Dorsolateral prefrontal cortex (tissue), 122 donors: ENCODE measurements at places on chromosomes 12 and 14.

GRCh38 chr12:8860165-8860961, 37.9 kb downstream of the A2ML1 start:
- no peak for DNase-seq

- no peak for DNase-seq
Observed at GRCh38 chr12:105538880-105539279, 208.4 kb downstream of the C12orf75 start.

- no peak for DNase-seq
Observed at GRCh38 chr12:114868995-114869834, 185.2 kb upstream of the TBX3 start.

GRCh38 chr12:52019113-52019770, 12.5 kb downstream of the TAMALIN start:
- DNase-seq: peak; percentile 77

DNA sequence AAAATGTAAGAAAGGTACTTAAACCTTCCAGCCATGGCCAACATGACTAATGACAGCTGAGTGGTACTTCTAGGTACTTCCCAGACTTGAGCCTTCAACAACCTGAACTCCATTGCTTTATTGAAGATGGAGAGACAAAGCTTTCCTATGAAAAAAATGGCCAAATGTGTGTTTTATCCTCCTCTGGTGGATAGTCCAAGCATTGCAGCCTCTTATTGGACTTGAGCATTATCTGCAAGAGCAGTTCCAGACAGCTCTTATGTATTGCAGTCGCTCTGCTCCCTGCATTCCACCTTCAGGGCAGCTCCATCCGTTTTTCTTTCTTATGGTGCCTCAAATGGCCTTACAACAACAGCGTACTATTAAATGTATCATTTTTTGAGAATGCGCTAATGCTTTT, 588.2 kb downstream of the NRXN3 start:
- DNase-seq: no peak

GRCh38 chr14:106694638-106695393, 1168.4 kb downstream of the TMEM121 start:
- no peak for DNase-seq

DNA sequence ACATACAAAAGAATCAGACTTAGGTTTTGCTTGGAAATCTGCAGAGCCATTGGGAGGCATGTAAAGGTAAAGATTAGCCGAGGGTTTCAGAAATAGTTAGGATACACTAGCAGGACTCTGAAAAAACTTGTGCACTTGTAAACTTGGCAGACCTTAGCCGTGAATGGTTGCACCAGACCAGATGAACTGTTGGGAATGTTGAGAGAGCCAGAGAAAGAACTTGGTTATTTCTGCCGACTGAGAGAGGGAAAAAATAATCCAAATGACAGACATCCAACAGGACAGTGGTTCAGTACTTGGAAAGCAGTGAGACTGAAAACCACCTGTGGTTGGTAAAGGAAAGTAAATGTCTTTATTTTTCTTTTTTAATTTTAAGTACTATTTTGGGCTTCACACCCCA, 222.5 kb upstream of the DDHD1 start:
- no peak for DNase-seq

DNA sequence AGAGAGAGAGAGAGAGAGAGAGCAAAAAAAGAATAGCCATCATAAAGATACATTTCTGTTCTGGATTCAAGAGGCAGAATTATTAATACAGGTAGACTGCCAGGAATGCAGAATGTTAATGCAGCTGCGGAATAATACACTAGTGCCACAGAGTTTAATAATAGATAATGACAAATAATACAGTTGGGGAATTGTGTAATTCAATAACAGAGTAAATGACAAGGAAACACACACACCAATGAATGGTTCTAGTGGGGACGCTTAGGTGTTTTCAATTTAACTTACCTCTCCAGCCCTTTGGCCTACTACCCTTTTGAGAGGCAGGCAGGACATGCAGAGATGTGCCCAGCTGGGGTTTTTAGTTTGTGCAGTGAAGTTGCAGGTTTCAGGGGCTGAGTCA, 313.9 kb downstream of the NRXN3 start:
- DNase-seq: no peak

DNA sequence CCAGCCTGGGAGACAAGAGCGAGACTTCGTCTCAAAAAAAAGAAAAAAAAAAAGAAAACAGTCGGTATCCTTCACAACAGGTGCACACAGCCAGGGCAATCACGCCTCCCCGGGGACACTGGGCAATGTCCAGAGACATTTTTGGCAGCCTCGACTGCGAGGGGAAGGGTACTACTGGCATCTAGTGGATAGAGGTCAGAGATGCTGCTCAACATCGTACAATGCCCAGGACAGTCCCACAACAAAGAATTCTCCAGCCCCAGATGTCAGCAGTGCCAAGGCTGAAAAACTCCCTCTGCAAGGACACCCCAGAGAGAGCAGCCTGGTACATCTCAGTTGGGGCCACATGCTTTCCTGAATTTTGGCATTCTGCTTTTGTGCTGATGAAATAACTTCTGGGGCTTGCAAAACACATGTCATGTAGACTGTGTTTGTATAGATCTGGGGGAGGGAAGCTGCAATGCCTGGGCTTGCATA, 21.5 kb downstream of the ALDH2 start:
- no peak for DNase-seq

- no peak for DNase-seq
Observed at GRCh38 chr14:71193663-71194062, 286.4 kb downstream of the PCNX1 start.

DNA sequence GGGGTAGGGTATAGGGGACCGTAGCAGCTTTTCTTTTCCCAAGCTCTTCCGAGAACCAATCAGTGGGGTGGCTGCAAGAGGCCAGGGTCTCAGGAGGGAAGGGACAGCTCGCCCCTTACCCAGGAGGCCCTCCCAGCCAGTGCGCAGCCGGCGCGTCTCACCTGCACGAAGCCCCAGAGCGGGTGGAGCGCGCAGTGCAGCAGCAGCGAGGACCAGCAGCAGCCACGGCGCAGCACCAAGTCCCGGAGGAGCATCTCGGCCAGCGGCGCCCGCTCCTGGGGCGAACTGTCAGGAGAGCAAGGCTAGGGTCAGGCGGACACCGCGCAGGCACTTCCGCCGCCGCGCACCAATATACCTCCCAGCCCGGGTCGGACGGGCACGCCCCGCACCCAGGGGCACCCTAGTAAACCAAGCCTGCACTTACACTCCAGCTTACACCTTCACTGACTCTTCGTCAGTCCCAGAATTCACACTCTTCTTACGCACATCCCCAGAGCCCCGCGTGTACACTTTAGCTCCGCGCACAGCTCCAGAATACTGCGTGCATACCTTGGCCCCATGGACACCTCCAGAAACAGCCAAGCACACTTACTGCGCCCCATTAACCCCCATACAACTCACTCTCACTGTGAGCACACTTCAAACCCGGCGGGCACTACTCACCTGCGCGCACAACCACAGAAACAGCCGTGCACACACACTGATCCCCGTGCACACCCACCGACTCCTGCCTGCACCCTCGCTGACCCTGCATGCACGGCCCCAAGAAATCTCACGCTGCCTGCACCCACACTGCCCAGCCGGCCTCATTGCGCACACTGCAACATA, 606 bp downstream of the PRIMA1 start:
- DNase-seq: peak; percentile 34

GRCh38 chr12:108843187-108843586, 14.2 kb downstream of the SSH1 start:
- DNase-seq: no peak

DNA sequence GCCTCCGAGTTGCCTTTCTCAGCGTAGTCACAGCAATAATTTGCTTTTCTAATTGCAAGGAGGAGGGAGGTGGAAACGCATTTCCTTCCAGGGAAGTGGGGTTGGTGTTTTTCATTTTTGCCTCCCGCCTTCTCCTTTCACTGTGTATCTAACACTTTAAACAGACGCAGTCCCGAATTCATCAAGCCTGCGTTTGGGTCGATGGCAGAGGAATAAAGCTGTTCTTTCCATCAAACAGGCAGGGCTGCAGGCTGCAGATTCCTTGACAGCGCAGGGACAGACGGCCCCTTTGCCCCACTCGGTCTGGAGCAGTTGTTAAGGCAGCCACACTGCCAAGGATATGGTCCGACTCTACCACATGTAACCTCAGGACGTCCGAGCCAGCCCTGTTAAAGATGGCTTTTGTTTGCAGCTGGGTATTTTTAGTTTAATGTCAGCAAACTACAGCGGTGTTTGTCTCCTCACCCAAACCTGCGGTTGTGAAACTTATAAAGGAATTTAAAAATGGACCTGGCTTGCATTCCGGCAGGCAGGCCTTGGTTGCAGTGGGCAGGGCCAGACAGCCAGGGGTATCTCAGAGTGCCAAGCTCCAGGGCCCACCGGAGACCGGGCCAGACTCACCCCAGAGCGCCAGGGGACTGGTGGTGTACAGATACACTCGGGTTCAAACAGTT, 2.1 kb downstream of the CHST11 start:
- no peak for DNase-seq

GRCh38 chr14:47678993-47679392, 3.6 kb upstream of the MDGA2 start:
- DNase-seq: no peak

- no peak for DNase-seq
Observed at GRCh38 chr12:7917392-7918267, 18.4 kb downstream of the SLC2A3 start.

DNA sequence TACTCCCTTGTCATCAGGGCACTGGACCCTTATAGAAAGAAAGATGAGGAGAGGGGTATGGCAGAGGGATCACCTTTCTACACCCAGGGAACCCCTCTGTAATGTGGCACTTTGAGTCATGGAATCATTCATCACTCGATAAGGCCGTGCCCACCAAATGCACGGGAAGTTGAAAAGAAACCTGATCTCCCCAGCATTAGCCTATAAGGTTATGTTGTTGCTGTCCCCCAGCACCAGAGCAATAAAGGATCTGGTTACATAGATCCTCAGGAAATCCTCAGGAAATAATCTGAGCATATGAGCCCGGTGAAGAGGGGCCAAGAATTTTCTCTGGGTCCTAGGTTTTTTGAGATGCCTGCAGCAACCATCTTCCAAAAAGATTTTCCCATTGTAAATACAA, 148.8 kb upstream of the CRY1 start:
- DNase-seq: no peak

DNA sequence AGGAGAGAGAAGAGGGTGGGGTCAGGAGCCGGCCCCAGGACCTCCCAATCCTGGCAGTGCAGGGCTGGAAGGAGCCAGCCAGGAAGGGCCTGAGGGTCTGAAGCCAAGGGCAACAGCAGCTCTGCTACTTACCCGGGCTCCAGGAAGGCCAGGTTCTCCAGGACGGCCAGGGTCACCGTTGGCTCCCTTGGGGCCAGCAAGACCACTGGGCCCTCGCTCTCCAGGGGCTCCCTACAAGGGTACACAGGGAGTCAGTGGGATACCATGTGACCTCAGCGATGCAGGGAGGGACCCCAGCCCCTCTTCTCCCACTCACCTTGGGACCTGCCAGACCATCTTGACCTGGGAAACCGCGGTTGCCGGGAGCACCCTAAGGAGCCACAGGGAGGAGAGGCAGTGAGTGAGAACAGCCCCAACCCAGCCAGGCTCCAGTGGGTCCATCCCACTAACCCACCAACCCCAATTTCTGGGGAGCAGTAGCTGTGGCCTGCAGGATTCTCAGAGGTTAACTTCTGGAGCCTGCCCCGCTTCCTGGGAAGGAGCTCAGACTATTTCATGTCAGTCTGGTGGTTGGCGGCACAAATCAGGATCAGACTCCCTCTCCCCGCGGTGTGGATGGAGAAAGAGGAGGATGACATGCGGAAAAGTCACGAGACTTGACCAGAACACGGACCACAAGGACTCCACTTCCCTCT, 18.5 kb downstream of the COL2A1 start:
- DNase-seq: no peak

- DNase-seq: no peak
Observed at GRCh38 chr14:85752175-85752574, 222.2 kb downstream of the FLRT2 start.

DNA sequence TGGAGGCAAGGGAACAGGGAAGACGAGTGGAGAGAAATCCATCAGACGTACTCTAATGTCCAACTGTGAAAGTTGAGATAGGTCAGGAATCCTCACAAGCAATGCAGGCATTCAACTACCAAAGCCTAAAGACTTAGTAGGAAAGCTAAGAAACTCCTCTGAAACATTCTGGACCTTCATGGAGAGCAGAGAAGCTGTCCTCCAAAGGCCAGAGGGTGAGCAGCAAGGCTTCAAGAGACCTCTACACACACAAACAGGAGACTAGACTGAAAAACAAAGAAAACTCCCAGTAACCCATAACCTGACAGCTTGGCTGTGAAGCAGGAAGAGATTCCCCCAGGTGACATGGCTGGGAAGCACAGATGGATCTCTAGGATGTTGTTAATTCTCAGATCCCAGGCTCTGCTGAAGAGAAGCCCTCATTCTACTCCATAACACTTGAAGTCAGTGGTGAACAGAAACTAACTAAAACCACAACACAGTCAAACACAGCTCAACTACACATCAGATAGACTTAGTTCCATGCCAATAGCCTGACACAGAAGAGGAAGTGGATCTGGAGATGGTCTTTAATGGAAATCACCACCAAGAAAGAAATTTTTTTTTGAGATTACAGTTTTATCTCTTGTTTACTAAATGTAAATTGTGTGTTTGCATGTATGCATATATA, 23.2 kb upstream of the LYZ start:
- no peak for DNase-seq

GRCh38 chr12:26658991-26659390, 174.0 kb downstream of the ITPR2 start:
- DNase-seq: no peak

DNA sequence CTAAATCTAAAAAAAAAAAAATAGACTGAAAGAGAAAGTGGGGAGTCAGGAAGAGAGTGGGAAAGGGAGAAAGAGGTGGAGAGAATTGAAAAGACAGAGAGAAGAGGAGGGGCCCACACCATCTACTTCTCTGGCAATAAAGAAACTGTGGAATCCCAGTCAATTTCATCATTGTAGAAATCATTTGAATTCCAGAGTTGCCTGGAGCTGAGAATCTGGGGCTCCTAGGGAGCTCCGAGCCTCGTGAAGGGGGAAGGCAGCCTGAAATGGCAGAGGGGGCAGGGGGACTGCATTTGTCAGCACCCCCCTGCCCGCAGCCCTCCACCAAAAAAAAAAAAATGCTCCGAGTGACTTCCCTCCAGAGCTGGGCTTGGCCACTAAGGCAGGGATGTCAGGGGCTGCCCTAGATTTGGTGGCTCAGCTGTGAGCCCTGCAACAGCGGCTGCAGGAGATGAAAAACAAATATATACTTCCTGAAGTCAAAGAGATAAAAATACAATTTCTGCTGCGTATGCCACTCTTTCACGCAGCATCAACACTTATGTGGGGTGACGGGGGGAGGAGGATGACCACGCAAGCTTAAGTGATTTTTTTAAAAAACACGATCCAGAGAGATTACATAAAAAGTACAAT, 80.5 kb downstream of the BCL11B start:
- DNase-seq: no peak
